ENCODE measurements at places on chromosomes 7 and 10. TPM values are rescaled to one million over a fixed set of nuclear protein-coding genes. Genes with fewer than 3 reads are reported as not detected.

- DNase-seq: no peak
Measured at GRCh38 chr7:112174192-112174591, 32.0 kb downstream of the DOCK4 start.

- no peak for DNase-seq
Measured at GRCh38 chr7:11489280-11489679, 342.7 kb downstream of the THSD7A start.

- no peak for DNase-seq
Measured at GRCh38 chr10:57917019-57917418, 350.7 kb downstream of the IPMK start.

Gene TSPAN13
- not detected for polyA plus RNA-seq

Gene LIMK1
- 10.1 TPM for polyA plus RNA-seq

GRCh38 chr7:77866370-77866769, 67.8 kb downstream of the PHTF2 start:
- DNase-seq: no peak

GRCh38 chr7:80017101-80017698, 117.4 kb upstream of the GNAI1 start:
- no peak for DNase-seq

- no peak for DNase-seq
Measured at GRCh38 chr7:47285860-47286491, 295.9 kb downstream of the TNS3 start.

DNA sequence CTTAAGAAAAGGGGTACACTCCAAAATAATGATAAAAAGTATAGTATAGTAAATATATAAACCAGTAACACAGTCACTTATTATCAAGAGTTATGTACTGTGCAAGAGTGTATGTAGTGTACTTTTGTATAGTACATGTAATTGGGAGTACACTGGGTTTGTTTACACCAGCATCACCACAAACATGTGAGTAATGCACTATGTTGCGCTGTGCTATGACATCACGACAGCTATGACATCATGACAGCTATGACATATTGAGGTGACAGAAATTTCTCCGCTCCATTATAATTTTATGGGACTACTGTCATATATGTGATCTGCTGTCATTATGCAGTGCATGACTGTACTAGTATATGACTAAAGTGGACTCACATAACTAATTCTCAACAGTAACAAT, 84.6 kb downstream of the KMT2C start:
- no peak for DNase-seq

- no peak for DNase-seq
Measured at GRCh38 chr7:145850636-145851035, 266.0 kb upstream of the CNTNAP2 start.

DNA sequence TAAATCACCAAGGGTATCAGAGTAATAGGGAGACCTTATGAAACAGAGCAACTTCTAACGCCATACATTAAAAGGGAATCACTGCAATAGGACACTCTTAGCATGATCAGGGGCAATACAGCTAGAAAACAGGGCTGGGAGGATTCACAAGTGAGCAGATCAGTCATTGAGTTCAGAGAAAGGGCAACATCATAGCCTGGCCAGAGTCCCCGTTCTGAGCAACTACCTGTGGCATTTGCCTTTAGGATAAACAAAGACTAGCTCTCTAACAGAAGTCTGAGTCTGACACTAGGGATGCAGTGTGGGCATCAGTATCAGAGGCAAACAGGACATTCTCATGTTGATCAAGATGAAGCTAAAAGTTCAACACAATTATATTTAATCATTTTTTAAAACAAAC, 297.9 kb downstream of the DGKB start:
- no peak for DNase-seq

- DNase-seq: no peak
Measured at GRCh38 chr10:113867904-113868303, 13.4 kb downstream of the NHLRC2 start.

DNA sequence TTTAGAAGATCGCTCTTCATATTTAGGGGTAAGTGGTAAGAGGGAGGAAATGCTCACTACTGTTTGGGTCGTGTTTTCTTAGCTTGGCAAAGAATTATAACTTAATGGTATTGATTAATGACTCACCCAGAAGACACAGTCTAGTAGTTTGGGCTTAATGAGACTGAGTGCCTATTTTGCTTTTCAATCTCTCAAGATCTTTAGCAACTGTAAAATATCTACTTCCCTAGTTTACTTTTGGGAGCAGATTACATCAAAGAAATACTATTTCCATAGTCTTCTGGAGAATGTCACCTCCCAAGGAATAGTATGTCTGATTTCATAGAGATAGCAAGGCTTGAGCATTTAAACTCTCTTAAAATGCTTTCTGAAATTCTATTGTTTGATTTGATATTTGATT, 100.5 kb upstream of the SLC25A13 start:
- DNase-seq: no peak

GRCh38 chr10:58174831-58175230, 92.9 kb downstream of the IPMK start:
- DNase-seq: no peak

Gene SYNPO2L
- not detected for polyA plus RNA-seq

Gene ANKRD1
- not detected for polyA plus RNA-seq

GRCh38 chr10:84493361-84493760, 165.0 kb downstream of the CCSER2 start:
- no peak for DNase-seq

Gene ANXA8
- polyA plus RNA-seq: not detected

Gene PDK4
- not detected for polyA plus RNA-seq

GRCh38 chr7:48183370-48183743, 12.1 kb downstream of the ABCA13 start:
- DNase-seq: no peak

DNA sequence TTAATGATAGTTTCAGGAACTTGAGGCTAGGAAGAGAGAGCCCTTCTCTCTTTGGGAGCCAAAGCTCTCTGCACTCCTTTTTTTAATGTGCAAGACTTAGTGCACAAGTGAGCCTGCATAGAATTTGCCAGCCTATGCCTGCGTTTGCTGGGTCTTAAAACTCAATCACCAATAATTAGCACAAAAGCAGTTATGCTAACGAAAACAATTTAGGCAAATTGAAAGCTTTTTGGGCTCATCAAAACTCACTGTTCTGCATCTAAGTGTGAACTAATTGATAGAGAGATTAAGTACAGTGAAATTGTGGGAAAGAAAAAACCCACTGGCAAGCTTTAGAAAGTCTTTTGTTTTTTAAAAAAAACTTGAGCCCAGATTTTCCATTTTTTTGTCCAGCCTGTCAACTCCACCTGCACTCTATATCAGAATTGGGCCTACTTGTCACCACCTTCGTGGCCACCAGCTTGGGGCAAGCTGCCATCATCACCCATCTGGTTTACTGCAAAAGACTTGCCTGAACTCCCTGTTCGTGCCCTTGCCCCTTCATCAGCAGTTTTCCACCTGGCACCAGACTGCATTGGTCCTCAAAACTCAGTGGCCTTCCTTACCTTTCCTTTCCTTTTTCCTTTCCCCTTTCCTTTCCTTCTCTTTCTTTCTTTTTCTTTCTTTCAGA, 37.8 kb downstream of the CRHR2 start:
- DNase-seq: no peak

DNA sequence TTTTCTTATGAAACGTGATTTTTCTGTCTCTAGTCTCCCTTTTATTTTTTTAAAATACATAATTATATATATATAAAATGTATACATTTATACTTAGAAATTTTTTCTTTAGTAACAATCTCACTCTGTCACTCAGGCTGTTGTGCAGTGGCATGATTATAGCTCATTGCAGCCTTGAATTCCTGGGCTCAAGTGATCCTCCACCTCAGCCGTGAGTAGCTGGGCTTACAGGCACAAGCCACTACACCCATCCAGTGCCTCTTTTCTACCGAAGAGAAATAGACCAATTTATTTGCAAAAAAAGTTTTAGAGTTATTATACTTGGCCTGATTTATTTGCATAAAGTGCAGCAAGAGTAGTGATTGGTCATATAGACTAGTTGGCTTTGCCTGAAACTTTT, 72.2 kb downstream of the MAPK8 start:
- no peak for DNase-seq

GRCh38 chr10:131280101-131280500, 31.4 kb downstream of the TCERG1L start:
- DNase-seq: no peak

Gene LGI1
- polyA plus RNA-seq: not detected
